ENCODE measurements at places on chromosomes 7 and 10.

GRCh38 chr10:10902951-10903350 is 114.7 kb upstream of the CELF2 start:
- DNase-seq: no peak

- DNase-seq: no peak
Observed at GRCh38 chr7:115883629-115884028, 146.9 kb downstream of the TFEC start.

DNA sequence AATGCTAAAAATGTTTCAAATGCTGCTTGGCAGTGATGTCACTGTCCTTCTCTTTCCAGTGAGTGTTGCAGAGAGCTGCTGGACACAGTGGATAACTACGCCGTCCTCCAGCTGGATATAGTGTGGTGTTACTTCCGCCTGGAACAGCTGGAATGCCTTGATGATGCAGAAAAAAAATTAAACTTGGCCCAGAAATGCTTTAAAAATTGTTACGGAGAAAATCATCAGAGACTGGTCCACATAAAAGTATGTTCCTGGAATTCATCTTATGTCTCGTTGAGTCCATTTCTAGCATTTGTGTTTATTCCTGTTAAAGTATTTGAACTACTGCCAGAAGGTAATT is 25.2 kb downstream of the NUB1 start:
- DNase-seq: no peak

- DNase-seq: no peak
Observed at GRCh38 chr10:10745291-10745690, 272.4 kb upstream of the CELF2 start.

GRCh38 chr7:107951172-107951787 is 51.7 kb downstream of the LAMB1 start:
- DNase-seq: no peak

DNA sequence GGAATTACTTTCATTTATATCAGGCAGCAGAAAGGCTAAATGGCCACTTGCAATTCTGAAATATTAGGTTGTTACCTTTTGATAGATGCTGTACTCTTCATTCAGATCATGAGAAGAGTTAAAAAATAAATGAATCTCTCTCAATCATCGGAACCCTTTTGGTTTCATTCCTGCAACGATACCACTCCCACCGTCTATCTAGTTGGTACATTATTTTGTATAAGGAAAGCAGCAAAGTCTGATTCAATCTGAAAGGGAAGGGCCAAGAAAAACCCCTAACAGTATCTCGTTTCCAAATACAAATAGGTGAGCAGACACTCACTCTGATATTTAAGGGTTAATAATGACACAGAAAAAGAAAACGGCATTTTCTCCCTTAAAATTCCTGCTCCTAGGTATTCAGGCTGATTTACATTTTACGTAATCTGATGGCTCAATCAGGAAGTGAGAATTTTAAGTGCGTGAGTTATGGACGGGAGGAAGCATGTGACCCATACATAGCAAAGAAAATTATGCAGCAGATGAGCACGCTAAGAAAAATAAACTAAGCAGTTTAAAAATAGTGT is 209.4 kb upstream of the KLF14 start:
- DNase-seq: no peak
